NCI-H748 treated with DMSO at 0.1 percent for 48 hours (cell line): ENCODE measurements at places on chromosomes 3 and 15.

GRCh38 chr15:68371160-68371559 lies 60.8 kb downstream of the ITGA11 start:
- no peak for DNase-seq

- no peak for DNase-seq
Observed at GRCh38 chr3:13217736-13218540, 144.7 kb upstream of the IQSEC1 start.

DNA sequence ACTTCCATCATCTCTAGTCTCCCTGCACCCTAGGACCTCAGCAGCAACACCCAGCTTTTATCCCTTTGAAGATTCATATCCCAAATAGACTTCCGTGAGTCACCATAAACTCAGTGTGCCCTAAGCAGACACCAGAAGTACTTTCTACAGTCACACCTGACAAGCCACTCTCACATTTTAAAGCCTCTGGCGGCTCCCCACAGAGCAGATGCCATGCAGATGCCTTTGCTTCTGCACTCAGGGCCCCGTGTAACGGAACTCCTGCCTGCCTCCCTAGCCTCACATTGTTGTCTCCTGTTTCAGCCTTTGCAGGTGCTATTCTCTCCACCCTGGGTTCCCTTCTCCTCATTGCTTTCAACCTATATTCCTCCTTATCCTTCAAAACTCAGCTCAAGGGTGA lies 155.5 kb upstream of the SLC24A5 start:
- no peak for DNase-seq

GRCh38 chr3:143565951-143566350 lies 282.3 kb downstream of the SLC9A9 start:
- no peak for DNase-seq

GRCh38 chr15:91192690-91193377 lies 92.8 kb downstream of the SV2B start:
- DNase-seq: no peak

DNA sequence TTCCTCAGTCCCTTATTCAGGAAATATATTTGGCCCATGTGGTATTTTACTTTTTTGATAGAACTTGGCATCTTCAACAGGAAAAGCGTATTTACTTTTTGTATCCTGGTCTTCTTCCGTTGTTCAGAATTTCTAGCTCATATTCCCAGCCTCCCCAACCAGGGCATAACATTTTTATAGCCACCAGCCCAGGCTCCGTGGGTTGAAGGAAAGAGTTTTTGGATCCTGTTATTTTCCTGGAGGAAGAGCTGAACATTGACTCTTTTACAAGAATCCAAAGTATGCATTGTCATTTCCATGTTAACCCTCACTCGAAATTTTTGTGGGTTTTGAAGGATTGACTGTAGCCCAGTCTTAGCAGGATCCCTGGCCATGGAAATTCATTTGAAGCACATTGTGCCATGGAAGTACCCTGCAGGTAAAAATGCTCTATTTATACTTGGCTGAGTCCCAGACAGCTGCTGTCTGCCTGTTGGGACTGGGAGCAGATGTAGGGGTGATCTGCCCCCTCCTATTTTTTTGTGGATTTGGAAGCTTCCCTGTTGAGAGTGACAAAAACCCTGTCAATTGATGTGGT lies 98.8 kb downstream of the AKAP13 start:
- DNase-seq: no peak

DNA sequence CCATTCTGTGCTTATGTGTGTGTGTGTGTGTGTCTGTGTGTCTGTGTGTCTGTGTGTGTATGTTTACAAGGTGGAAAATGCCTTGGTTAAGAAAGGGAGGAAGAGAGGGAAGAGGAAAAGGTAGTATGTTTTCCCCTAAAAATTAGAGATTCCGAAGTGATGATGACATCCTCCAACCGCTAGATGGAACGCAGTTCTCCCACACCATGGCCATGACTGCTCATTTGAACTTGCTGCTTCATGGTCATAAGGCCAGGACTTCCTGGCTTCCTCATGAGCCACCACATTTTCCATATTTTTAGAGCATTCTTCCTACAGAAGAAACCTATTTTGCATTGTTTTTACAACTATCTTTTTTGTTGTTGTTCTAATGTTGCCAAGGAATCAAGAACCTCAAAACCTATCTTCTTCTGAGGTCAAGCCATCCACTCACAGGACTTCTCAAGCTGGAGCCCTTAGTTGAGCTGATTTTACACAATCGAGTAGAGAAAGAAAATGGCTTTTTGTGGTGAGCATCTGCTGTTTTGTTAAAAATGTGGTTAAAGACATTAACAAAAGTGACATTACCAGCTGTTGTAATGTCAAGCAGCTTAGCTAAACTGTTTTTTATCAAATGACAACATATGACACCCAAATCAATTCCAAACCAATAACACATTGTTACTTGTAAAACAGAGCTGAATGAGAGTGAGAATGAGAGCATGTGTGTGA lies 1091.0 kb downstream of the FHIT start:
- DNase-seq: no peak

DNA sequence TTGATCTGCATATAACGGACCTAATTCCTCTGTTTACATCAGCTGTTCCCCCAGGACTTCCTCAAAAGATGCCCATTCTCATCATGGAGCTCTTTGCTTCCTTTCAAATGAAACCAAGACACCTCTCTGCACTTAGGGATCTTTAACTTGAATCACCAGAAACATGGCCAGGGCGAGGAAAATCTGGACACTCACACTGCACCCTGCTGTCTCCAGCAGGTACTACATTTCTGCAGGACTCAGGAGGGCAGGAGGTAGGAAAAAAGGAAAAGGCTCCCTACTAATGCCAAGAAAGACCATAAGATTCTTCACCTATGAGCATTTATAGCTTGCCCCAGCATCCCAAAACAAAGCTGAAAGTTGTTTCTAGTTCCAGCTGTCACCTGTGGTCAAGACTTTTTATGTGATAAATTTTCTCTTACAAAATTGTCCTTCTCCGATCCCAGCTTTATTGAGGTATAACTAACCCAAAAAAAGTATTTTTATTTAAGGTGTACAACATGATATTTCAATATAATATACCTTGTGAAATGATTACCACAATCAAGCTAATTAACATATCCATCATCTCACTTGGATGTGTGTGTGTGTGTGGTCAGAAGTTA lies 87.3 kb upstream of the C15orf61 start:
- DNase-seq: peak; percentile 4

- DNase-seq: no peak
Observed at GRCh38 chr3:182323126-182323700, 470.1 kb upstream of the ATP11B start.

- no peak for DNase-seq
Observed at GRCh38 chr3:8888301-8888915, 74.9 kb downstream of the RAD18 start.

- no peak for DNase-seq
Observed at GRCh38 chr3:128149650-128150049, 3.6 kb upstream of the EEFSEC start.

GRCh38 chr15:72229947-72230196 lies 1.1 kb downstream of the PKM start:
- no peak for DNase-seq

DNA sequence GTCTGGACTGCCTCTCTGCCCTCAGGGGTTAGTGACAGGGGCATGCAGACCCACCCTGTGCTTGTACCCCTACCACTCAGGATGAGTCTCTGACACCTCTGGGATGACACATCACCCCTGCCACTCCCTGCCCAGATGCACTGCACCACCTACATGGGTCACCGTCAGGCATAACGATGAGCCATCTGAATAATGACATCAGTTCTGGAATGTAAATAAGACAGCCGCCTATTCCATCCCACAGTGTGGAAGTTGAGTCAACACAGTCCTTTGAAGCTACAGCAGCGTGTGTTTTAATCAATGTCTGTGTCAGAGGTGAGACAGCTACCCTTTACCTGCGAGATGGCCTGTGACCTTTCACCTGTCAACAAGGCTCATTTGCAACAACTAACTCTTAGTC lies 268.7 kb upstream of the ARRDC4 start:
- no peak for DNase-seq
